ENCODE measurements at places on chromosomes 6 and 20.

DNA sequence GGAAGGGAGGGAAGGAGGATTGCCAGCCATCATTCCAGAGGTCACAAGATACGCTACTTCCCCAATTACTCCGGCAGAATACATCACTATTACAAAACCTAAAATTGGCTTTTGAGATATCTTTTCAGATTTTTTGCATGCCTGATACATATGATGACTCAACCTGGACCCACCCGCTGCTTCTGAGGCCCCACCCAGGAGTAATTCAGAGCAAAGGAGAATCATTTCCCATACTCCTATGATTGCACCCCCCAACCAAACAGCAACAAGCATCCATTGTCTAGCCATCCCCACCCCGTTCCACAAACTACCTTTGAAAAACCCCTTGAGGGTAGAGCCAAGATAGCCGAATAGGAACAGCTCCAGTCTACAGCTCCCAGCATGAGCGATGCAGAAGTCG, 163.5 kb upstream of the GJE1 start:
- no peak for DNase-seq

DNA sequence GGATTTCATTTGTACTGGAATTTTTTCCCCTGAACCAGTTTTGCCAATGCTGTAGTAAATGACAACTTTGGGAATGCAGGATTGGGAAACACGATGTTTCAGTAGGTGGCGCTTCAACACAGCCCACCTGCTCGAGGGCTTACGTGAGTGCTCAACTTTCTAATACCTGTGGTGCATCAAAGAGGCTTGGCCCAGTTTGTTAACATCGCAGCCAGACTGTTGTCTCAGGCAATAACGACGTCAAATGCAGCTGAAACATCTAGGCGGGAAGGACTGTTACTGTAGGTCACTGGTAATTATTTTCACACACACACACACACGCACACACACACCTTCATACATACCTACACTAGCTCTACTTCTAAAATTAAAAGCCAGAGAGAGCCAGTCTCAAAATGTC, 815.5 kb upstream of the SLC35B3 start:
- no peak for DNase-seq

DNA sequence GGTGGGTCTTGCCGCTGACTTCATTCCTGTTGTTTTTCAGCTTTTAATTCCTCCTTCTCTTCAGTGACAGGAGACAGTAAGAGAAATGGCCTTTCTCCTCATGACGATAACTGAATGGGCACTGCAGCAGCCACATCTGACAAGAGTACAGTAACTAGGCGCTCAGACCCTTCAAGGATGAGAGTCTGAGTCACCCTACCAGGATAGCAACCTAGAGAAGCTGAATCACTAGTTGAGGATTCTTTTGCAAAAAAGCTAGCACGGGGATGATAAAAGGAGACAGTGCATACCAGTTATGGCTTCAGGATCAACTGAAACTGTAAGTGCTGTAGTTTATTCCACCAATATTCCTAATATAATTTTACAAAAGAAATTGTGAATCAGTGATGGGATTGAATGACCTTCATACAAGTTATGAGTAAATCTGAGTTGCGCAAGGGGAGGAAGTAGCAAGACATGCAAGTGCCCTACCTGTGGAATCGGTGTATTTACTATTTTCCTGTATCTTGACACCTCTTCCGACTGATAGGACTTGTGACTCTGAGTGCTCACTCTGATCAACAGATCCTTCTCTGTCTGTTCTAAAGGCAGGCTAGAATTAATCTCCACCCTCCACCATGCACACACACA, 161.8 kb upstream of the GRIK2 start:
- no peak for DNase-seq

GRCh38 chr6:145271577-145271976, 463.7 kb downstream of the EPM2A start:
- DNase-seq: no peak

DNA sequence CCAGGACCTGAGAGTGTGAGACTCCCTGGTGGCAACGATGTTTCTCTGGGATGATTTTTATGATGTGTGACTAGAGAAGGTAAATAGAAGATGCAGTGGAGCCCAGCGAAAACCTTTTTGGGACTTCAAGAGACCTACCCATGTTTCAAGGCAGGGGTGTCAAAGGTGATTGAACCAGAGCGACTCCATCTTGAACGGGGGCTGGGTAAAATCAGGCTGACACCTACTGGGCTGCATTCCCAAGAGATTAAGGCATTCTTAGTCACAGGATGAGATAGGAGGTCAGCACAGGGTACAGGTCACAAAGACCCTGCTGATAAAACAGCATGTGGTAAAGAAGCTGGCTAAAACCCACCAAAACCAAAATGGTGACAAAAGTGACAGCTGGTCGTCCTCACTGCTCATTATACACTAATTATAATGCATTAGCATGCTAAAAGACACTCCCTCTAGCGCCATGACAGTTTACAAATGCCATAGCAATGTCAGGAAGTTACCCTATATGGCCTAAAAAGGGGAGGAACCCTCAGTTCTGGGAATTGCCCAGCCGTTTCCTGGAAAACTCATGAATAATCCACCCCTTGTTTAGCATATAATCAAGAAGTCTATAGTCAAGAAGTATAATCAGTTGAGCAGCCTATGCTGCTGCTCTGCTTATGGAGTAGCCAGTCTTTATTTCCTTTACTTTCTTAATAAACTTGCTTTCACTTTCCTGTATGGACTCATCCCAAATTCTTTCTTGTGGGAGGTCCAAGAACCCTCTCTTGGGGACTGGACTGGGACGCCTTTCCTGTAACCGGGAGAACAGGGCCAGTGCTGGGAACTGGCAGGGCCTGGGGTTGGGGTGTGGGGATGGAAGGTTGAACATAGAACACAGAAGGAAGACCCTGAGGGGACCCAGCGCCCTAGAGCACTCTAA, 526.4 kb downstream of the QKI start:
- DNase-seq: no peak

- peak; percentile 34 for DNase-seq
Measured at GRCh38 chr6:116010790-116011401, 49.8 kb downstream of the FRK start.

DNA sequence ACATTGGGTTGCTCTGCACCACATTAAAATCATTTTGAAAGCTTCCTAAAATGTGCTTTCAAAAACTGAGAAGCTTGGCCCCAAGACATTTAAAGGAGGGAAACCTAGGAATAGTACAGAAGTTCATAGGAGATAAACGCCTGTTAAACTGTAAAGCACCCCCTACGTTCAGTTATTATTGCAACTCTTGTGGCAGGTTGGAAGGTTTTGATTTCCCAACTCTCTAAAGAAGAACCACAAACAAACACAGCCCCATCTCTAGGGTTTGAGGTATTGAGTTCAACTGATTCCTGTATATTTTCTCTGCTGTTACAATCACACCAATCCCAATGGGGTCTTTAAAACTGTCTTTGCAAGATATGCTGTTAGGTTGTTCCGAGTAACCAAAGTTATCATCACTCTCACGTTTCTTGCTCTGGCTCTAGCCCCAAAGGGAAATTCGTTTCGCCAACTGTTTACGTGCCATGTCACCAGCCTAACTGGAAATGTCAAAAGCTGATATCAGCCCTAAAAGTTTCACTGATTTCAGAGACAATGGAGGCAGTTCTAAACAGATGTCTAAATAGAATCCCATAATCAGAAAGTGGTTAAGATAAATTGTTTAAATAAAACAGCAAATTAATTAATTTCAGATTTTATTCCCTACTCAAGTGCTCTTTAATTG, 12.1 kb downstream of the TFAP2A start:
- no peak for DNase-seq

DNA sequence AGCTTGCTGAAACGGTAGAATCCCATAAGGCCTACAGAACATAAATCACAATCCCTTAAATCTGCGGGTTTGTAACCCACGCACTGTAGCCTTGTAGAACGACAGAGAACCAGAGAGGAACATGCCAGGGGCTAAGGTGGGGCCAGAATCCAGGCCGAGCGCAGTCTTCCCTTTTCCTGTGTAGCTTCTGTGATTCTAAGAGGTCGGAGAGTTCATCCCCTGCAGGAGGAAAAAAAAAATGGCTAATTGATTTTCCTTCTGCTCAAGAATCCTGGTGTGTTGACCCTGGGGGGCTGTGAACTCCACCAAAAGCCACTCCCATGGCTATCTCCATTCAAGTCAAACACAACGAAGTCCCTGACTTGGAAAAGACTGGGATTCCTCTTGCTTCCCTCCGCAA, 96.3 kb downstream of the SPTLC3 start:
- no peak for DNase-seq

Measured in stimulated activated CD4-positive, alpha-beta T cell treated with anti-CD3 and anti-CD28 coated beads, Interleukin-1b, Interleukin-23, amount 100 ng/mL, for 24 hours (primary cell).